ENCODE measurements at places on chromosomes 7 and 10.

DNA sequence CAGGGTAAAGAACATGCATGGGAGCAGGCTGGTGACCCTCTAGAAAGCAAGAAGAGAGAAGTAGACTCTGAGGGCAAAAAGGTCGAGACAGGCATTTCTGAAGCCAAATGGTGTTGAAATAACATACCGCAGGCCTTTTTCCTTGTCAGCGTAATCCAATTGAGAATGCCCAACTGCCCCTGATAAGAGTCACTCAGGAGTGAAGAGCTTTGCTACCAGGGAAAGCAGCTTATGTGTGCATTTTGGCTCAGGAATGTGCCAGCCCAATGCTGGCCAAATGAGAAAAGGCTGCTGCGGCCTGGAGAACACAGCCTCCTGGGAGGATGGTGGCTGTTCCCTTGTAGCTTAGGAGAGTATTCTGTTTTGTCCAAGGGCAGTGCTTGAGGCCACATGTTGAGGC, 61.4 kb upstream of the NFKB2 start:
- no peak for DNase-seq

DNA sequence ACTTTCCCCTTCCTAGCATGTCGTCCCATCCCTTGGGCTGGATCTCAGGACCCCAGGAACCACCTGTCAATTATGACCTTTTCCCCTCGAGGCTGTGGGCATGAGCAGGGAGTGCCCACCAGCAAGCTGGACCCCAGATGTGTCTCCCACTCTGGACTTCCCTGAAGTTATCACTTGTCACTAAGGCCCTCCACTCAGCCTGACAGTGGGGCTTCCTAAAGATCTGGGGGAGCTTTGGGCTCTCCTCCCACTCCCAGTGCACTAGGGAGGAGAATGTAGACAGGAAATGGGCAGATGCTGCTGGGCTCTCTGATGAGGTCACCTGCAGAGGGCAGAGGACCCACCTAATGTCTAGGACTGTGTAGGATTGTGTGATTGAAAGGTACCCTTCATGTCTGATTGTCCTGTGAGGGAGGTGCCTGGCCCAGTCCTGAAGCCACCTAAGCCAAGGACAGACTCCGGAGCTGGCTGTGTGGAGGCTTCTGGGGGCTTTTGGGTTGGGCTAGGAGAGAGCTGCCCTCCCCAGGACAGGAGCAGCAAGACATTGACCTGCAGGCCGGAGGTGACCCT, 18.7 kb downstream of the MYO1G start:
- DNase-seq = no peak

DNA sequence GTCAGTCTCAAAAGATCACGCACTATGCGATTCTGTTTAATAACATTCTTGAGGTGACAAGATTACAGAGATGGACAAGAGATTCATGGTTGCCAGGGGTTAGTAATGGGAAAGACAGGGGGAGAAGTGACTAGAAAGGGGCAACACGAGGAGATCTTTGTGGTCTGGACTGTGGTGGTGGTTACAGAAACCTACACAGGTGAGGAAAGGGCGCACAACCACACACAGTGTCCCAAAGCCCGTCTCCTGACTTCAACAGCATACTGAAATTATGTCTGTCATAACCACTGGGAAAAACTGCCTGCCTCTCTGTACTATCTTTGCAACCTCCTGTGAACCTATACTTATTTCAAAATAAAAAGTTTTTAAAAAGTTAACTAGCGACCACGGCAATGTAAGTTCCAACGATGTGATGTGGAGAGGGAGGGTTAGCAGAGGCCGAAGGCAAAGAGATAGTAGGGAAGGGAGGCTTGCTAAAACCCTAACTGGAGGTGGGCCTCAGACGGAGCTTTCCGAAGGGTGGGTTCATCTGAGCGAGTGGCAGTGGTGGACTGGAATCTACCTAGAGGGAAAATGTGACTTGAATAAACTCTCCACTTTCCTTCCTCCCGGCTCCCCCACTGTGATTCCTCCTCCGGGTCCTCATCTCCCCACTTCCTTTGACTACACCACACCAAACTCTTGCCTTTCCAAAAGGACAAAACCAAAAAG, 43.7 kb downstream of the GNA12 start:
- DNase-seq = no peak

- no peak for DNase-seq
Measured at GRCh38 chr10:35498693-35499092, 106.4 kb upstream of the GJD4 start.

DNA sequence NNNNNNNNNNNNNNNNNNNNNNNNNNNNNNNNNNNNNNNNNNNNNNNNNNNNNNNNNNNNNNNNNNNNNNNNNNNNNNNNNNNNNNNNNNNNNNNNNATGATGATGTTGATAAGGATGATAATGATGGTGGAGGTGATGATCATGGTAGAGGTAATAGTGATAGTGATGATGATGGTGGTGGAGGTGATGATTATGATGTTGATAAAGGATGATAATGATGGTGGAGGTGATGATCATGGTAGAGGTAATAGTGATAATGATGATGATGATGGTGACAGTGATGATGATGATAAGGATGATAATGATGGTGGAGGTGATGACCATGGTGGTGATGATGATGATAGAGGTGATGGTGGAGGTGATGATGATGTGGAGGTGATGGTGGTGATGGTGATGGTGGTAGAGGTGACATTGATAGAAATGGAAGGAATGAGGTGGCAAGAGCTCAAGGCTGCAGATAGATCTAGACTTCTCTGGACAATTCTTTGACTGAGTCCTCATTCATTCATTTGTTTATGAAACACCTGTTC, 47.8 kb downstream of the FAM20C start:
- no peak for DNase-seq
